ENCODE measurements at places on chromosomes 7 and 10. TPM values are rescaled to one million over a fixed set of nuclear protein-coding genes. Genes with fewer than 3 reads are reported as not detected.
A peak's percentile ranks its signal among the peaks of the same experiment; 100 is the strongest.

Gene UCMA
- not detected for total RNA-seq

DNA sequence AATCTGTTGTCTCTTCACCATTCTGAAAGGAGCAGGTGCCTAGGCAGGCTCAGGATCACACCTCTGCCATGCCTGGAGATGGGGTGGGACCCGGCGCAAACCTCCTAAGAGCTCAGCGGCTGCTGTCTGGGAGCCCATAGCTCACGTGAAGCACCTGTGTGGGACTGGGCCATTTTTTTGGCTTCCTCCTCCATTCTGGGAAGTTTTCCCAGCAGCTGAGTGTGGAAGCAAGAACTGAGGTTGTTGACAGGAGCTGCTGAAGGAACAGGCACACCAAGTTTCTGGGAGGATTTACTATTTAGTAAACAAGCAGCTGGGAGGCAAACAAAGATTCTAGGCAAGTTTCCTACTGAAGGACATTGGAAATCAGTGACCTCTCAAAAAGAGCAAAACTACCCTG, 77.3 kb downstream of the FAM13C start:
- no peaks in the 10 kb centered on the region for H3K4me1 ChIP-seq
- peaks cover 84% of the 10 kb centered on the region for H3K27me3 ChIP-seq
- no peaks in the 10 kb centered on the region for H3K36me3 ChIP-seq
- no peak overlapping the region for H3K27ac ChIP-seq
- H3K4me3 ChIP-seq, result no peak overlapping the region

- no peak for DNase-seq
- H3K4me1 ChIP-seq, result no peaks in the 10 kb centered on the region
- no peaks in the 10 kb centered on the region for H3K27me3 ChIP-seq
- H3K4me3 ChIP-seq, result no peak overlapping the region
These were observed 527.6 kb downstream of the PHTF2 start for GRCh38 chr7:78326189-78326588.

DNA sequence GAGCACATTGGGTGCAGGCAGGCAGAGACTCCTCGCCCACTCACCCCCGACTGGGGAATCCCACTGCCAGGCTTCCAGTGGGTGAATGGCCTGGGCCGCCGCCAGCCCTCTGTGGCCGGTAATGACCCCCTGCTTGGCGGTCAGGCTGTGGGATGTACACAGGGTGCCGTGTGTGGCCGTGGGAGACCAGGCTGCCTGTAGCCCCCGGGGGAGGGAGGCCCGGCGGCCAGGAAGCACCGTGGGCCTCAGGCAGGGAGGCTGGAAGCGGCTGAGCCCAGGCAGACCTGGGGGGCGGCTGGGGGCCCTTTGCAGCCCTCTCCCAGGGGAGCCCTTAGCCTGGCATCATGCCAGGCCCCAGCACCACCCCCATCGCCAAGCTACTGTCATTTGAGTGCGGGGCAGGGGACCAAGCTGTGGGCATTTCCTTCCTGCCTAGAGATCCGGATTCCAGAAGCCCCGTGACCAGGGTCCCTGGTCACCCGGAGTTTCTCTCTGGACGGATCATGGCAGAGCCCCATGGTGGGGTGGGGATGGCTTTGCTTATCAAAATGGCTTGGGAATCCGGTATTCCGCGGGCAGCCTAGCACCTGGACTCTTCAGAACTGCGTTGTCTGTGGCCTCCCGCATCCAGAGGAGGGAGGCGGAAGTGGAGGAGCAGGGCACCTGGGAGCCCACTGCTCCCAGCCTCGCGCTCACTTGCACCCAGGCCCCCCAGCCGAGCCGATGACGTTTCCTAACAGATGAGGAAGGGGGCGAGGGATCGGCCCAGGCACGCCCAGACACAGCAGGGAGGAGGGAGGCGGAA, 1.1 kb downstream of the TTYH3 start:
- peak overlapping the region; percentile 86 for H3K27ac ChIP-seq
- no peaks in the 10 kb centered on the region for H3K27me3 ChIP-seq
- peak overlapping the region; percentile 99 for H3K4me3 ChIP-seq
- H3K36me3 ChIP-seq, result peaks cover 53% of the 10 kb centered on the region

All from Calu3 (cell line).